ENCODE measurements at places on chromosomes 11 and 22. TPM values are rescaled to one million over a fixed set of nuclear protein-coding genes. Genes with fewer than 3 reads are reported as not detected.

- DNase-seq = peak; percentile 46
- peak overlapping the region; percentile 41 for H3K4me3 ChIP-seq
- no peaks in the 10 kb centered on the region for H3K27me3 ChIP-seq
- H3K4me1 ChIP-seq = peaks cover 92% of the 10 kb centered on the region
Observed at GRCh38 chr22:42939451-42939881, 75.5 kb downstream of the PACSIN2 start.

GRCh38 chr22:35488513-35488912, 52.1 kb upstream of the RASD2 start:
- H3K27ac ChIP-seq = no peak overlapping the region
- no peak overlapping the region for H3K4me3 ChIP-seq
- H3K27me3 ChIP-seq = peaks cover 65% of the 10 kb centered on the region
- H3K4me1 ChIP-seq = no peaks in the 10 kb centered on the region

GRCh38 chr22:44685384-44686056, 16.5 kb upstream of the PRR5 start:
- peak; percentile 74 for DNase-seq
- H3K4me3 ChIP-seq = no peak overlapping the region
- no peak overlapping the region for H3K27ac ChIP-seq

GRCh38 chr11:73268671-73269271, 3.4 kb upstream of the P2RY6 start:
- DNase-seq = no peak
- H3K27me3 ChIP-seq = peaks cover 46% of the 10 kb centered on the region
- H3K4me3 ChIP-seq = no peak overlapping the region
- H3K27ac ChIP-seq = no peak overlapping the region
- H3K4me1 ChIP-seq = peaks cover 9% of the 10 kb centered on the region

DNA sequence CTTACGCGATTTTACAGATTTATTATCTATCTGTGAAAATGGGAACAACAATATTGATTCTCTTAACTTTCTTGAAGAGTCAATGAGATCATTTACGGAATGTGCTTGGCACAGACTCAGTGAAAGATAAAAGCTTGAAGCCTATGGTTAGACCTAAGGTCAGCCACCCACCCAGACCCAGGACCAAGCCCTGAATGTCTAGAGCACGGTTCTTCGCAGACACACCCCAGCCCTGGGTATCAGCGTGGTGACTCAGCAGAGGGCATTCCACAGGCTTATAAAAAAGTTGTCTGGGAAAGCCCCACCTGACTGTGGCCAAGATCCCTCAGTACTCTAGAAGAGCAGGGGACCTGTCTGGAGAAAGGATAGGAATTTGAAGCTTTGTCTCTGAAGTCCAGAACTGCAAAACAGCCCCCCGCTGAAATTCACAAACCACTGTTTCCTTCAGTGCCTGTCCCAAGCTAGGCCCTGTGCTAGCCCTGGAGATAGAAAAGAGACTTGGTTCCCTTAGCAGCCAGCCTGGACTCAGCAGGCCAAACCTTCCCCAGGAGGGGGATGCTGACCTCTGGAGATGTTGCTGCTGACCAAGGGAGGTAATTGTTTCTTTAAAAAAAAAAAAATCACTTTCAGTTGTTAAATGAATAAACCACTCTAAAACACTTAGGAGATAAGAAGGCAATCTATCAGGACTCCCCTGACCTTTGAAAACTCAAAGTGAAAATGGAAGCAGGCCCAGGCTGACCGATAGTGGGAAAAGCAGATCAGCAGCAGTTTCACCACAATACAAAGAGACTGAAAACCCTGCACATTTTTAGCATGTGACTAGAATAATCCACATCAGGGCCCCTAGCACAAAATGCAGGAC, 114.0 kb downstream of the ABTB2 start:
- peaks cover 8% of the 10 kb centered on the region for H3K36me3 ChIP-seq
- DNase-seq = peak; percentile 81
- no peaks in the 10 kb centered on the region for H3K27me3 ChIP-seq
- peaks cover 38% of the 10 kb centered on the region for H3K4me1 ChIP-seq
- H3K27ac ChIP-seq = peak overlapping the region; percentile 36

GRCh38 chr11:108534274-108534882, 36.2 kb upstream of the POGLUT3 start:
- no peak overlapping the region for H3K27ac ChIP-seq
- H3K4me3 ChIP-seq = no peak overlapping the region
- no peak for DNase-seq
- no peaks in the 10 kb centered on the region for H3K27me3 ChIP-seq

DNA sequence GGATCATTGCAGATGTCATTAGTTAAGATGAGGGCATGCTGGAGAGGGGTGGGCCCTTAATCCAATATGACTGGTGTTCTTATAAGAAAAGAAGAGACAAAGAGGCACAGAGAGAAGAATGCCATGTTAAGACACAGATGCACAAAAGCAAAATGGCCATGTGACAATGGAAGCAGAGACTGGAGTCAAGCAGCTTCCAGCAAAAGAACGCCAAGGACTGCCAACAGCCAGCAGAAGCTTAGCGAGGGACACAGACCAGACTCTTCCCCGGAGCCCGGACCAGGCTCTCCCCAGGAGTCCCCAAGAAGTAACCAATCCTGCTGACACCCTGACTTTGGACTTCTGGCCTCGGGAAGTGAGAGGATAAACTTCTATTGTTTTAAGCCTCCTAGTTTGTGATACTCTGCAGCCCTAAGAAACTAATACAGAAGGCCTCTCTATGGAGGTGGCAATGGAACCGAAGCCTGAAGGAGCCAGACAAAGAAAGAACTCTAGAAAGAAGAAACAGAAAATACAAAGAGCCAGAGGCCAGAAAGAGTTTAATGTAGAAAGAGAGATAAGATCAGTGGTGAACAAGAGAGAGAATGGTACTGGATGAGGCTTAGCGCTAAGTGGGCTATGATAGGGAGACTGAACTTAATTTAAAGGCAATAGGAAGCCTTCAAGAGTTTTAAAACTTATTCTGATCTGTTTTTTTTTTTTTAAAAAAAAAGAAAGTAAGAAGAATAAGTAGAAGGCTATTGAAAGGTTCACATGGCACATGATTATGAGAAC, 27.7 kb downstream of the PRCP start:
- H3K4me1 ChIP-seq = no peaks in the 10 kb centered on the region
- H3K36me3 ChIP-seq = no peaks in the 10 kb centered on the region
- no peak overlapping the region for H3K4me3 ChIP-seq
- no peak for DNase-seq
- no peaks in the 10 kb centered on the region for H3K27me3 ChIP-seq
- H3K27ac ChIP-seq = no peak overlapping the region

GRCh38 chr22:40958299-40958698, 7.1 kb downstream of the RBX1 start:
- no peaks in the 10 kb centered on the region for H3K27me3 ChIP-seq
- peaks cover 36% of the 10 kb centered on the region for H3K36me3 ChIP-seq
- no peak overlapping the region for H3K4me3 ChIP-seq
- peaks cover 6% of the 10 kb centered on the region for H3K4me1 ChIP-seq
- no peak for DNase-seq
- H3K27ac ChIP-seq = no peak overlapping the region

DNA sequence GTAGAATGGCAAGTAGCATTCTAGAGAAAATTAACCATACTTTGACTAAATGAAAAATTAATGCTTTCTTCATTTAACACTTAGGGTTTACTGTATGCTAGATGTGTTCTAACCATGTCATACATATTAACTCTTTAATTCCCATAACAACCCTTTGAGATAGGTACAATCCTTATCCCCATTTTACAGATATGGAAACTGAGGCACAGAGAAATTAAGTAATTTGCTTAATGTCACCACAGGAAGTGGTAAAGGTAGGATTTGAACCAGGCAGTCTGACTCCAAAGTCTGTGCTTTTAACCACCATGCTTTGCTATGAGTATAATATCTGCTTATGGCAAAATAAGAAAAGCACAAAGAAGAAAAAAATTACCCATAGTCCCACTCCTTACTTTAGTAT, 59.5 kb downstream of the LIF start:
- no peak overlapping the region for H3K27ac ChIP-seq
- H3K4me1 ChIP-seq = peaks cover 37% of the 10 kb centered on the region
- H3K4me3 ChIP-seq = no peak overlapping the region
- H3K27me3 ChIP-seq = no peaks in the 10 kb centered on the region
- peaks cover 5% of the 10 kb centered on the region for H3K36me3 ChIP-seq

Gene ROBO3
- total RNA-seq = 0.69 TPM

Gene VPREB1
- total RNA-seq = not detected

Gene SMC1B
- not detected for total RNA-seq

Gene TMPRSS6
- total RNA-seq = not detected

Gene C1QTNF4
- total RNA-seq = not detected
